ENCODE measurements at places on chromosomes 2 and 18. TPM values are rescaled to one million over a fixed set of nuclear protein-coding genes. Genes with fewer than 3 reads are reported as not detected.

Gene CROCC2
- not detected for total RNA-seq

Gene TMEM17
- total RNA-seq: 1.5 TPM

Gene GPR45
- total RNA-seq: not detected

Gene SLC8A1
- total RNA-seq: 11.9 TPM

Gene CTIF
- total RNA-seq: 10.1 TPM

Gene NETO1
- total RNA-seq: 0.74 TPM

Gene SLC9A2
- total RNA-seq: not detected

Gene ACMSD
- not detected for total RNA-seq

Gene PPP1R1C
- 0.15 TPM for total RNA-seq

Gene SPATA3
- not detected for total RNA-seq

Gene CREB1
- 24.5 TPM for total RNA-seq

Gene ALLC
- not detected for total RNA-seq

Gene COL4A3
- total RNA-seq: not detected

Gene SLC38A11
- not detected for total RNA-seq

Gene CNDP2
- total RNA-seq: 78.2 TPM

Gene CDK5R2
- total RNA-seq: not detected

Gene ANKRD29
- total RNA-seq: 0.89 TPM

Gene ANKRD30B
- total RNA-seq: not detected

Gene SNTG2
- total RNA-seq: not detected

Gene PSTPIP2
- total RNA-seq: 7.1 TPM

Gene FLACC1
- not detected for total RNA-seq

Gene RGPD4
- total RNA-seq: not detected

Gene MARCHF4
- total RNA-seq: 1.2 TPM

Gene THOC1
- 20.2 TPM for total RNA-seq

Gene NOL4
- total RNA-seq: not detected
